T-cell (primary cell): ENCODE measurements at places on chromosomes 1 and 21. TPM values are rescaled to one million over a fixed set of nuclear protein-coding genes. Genes with fewer than 3 reads are reported as not detected.

The AGO1 gene
- 28.7 TPM for total RNA-seq

The EXTL1 gene
- 0.08 TPM for total RNA-seq

The HAO2 gene
- total RNA-seq: not detected

The SLAMF6 gene
- total RNA-seq: 41.9 TPM

The SAMD13 gene
- total RNA-seq: 0.30 TPM

The TTLL10 gene
- total RNA-seq: 1.0 TPM

The OLFM3 gene
- total RNA-seq: not detected

The NLRP3 gene
- 7.4 TPM for total RNA-seq

The DCST2 gene
- total RNA-seq: 2.6 TPM

The RAB3B gene
- total RNA-seq: 0.03 TPM

The CHIA gene
- total RNA-seq: not detected

The FMO4 gene
- total RNA-seq: 2.0 TPM

The C8B gene
- total RNA-seq: 0.12 TPM

The SYCP1 gene
- not detected for total RNA-seq

The CCDC181 gene
- not detected for total RNA-seq

The KCNQ4 gene
- 0.35 TPM for total RNA-seq

The COL9A2 gene
- total RNA-seq: 3.6 TPM

The FAM43B gene
- not detected for total RNA-seq

The MATN1 gene
- 5.5 TPM for total RNA-seq

The TSSK3 gene
- 2.3 TPM for total RNA-seq

The DNAH14 gene
- 1.4 TPM for total RNA-seq

The BATF3 gene
- 0.33 TPM for total RNA-seq

The CDCA8 gene
- total RNA-seq: 1.1 TPM

The KIF21B gene
- 89.1 TPM for total RNA-seq

The GLIS1 gene
- not detected for total RNA-seq

The ZSWIM5 gene
- 2.0 TPM for total RNA-seq

The TSEN15 gene
- total RNA-seq: 35.4 TPM

The SH2D5 gene
- total RNA-seq: 0.13 TPM

The CELA3A gene
- total RNA-seq: 15.6 TPM
